Activated CD4-positive, CD25-positive, alpha-beta regulatory T cell treated with anti-CD3 and anti-CD28 coated beads, Interleukin-2, amount 50 U/mL, for 24 hours (primary cell): ENCODE measurements at places on chromosomes 2 and 18.

DNA sequence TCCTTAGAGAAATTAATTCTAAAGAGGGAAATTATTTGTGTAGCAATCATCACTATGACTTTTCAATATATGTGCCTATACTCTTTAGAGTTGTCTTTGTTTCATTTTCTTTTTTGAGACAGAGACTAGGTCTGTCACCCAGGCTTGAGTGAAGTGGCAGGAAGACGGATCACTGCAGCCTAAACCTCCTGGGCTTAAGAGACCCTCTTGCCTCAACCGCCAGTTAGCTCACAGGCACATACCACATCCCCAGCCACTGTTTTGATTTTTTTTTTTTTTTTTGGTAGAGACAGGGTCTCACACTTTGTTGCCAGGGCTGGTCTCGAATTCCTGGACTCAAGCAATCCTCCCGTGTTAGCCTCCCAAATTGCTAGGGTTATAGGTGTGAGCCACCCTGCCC is 12.4 kb downstream of the YWHAQ start:
- peak; percentile 95 for ATAC-seq

GRCh38 chr2:23409248-23409647 is 24.3 kb downstream of the KLHL29 start:
- ATAC-seq: no peak

- ATAC-seq: no peak
Observed at GRCh38 chr2:38442643-38443541, 65.8 kb upstream of the ATL2 start.

DNA sequence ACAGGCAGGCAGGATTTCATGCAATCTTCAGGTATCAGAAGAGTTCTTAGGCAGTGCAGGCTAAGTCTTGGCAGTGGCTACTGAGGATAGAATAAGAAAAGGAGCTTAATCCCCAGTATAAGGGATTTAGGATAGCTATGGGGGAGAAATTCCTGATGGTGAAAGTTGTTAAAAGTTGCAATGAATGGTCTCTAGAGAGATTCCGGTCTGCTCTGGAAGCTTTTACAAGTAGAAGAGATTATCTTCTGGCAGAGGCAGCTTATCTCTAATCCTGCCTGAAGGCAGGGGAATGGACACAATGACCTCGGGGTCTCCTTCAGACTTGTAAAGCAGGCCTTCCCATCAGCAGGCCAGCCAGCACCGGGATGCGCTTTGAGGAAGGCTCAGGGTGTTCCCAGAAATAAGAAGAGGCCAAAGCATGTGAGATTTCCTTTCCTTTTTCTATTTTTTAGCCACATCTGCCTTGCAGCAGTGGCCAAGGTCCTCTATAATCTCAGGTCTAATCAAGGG is 253.9 kb upstream of the KLHL29 start:
- ATAC-seq: no peak

DNA sequence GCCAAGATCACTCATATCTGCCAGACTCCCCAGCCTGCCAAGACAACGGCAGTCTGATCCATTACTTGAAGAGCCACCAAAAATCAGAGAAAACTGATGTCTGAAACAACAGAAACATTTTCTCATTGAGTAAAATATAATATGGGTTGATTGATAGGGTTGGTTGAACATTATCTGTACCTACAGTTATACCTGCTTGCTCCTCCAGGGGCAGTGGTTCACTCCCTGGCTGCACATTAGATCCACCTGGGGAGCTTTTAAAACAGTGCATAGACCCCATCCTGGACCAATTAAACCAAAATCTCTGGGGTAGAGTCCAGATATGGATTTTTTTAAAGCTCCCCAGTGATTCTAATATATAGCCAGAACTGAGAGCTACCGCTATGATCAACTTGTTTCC is 43.6 kb upstream of the SLC14A2 start:
- ATAC-seq: no peak

DNA sequence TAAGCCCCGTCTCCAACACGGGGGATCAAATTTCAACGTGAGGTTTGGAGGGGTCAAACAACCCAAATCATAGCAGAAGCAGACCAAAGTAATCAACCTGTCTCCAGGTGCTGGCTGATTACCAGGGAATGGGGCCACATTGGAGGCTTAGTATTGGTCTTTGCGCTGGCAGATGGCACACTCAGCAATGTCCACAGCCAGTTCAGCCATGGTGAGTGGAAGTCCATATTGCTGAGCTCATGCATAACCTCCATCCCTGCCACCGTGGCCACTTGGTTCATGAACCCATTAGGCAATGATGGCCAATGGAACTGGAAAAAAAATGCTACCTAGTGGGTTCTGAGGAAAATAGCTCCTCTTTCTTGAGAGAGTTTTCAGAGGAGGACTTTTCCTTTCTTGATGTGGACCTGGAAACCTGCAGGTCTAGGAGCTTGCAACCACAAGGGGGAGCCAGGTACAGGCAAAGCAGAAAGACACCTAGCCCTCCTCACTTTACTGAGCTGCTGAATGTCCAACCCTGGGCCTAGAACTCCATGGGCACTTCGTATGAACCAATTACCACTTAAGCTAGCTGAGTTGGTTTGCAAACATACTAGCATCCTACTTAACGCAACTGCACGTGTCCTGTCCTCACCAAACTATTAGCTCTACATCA is 128.0 kb upstream of the GYPC start:
- no peak for ATAC-seq

DNA sequence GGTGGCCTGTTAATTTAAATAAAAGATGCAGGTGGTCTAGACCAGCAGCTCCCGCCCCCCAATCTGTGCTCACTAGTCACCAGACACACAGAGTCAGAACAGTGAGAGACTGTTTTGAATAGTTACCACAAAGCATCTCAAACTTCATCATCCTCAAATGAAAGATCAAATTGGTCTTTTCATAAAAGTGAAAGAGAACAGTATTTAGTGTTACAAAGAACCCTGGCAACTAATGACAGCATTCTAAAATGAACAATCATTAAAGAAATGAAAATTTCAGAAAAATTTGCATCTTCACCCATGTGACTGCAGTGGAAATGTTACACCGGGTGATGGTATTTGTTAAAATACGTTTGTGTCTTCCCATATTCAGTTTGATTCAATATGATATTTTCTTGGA is 65.5 kb upstream of the PMAIP1 start:
- peak; percentile 84 for ATAC-seq

DNA sequence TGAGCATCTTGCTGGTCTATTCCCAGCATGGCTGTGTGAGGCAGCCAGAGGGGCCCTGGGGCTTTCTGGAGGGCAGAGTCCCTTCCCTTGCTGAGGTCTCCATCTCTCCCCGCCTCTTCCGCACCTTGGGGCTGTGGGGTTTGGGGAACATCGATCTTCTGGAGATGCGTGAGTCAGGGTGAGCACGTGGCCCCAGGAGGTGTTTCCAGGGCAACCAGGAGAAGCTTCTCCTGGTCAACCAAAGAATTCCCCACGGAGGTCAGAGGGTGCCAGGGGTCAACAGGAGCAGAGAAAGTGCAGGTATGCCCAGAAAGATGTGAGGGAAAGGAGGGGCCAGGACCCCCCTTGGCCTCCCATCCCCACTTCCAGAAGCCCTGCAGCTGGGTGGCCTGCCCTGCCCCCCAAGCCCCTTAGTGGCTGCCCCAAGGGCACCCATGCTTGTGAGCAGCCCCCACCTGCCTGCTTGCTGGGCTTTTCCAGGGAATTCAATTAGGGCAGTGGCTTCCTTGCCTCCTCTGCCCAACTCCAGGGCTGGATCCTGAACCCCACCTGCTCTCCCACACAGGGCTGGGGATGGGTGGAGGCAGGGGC is 2.8 kb upstream of the PROM2 start:
- no peak for ATAC-seq

DNA sequence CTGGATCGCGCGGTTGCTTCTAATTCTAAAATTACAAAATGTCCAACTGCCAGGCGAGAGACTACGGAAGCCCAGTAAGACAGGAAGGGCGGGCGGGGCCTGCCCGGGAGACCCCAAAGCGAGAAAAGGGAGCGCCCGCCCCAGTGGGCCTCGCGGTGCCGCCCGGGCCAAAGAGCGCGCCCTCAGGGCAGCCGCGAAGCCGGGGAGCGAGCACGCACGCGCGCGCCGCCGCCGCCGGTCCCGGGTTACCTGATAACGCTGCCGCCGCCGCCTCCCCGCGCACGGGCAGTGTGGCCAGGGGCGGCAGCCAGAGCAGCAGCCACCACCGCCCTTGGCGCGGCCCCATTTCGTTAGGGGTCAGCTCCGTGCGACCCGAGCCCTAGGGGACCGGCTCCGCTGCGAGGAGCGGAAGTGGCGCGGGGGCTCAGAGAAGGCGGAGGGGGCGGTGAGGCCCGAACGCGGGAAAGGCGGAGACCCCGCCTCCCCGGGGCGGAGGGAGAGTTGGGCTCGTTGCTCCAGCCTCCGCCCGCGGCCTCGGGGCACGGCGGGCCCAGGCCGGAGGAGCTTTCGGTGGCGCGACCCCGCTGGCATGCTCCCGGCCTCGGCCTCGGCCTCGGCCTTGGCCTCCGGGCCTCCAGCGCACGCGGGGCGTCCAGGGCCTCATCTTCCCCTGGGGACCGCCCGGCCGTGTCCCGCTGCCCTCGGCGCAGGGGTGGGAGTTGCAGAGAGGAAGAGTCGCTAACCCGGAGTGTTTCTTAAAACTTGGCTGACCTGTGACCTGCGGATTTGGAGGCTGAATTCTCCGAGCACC is at the start of gene NEMP2:
Gene NEMP2, minus strand, starts transcription at position 413 of the 811 bp plus-strand sequence. Its CDS starts 67 bp downstream, at position 346.
- ATAC-seq: peak; percentile 78

DNA sequence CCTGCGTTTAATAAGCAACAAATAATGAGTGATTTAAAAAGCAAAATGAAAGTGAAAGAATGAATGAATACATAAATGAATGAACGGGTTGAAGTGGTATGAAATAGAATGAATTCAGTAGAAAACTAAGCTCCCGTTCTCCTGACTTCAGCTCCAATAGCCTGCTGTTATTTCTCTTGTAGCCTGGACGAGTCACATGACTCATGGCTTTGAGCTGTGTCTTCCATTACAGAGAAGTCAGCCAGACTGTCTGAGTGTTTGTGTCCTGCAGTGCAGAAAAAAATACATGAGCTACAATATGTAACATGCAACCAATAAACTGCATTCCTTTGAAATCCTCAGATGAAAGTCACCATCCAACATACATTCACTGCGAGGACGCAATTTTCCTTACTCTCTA is 21.2 kb downstream of the SCG2 start:
- no peak for ATAC-seq

DNA sequence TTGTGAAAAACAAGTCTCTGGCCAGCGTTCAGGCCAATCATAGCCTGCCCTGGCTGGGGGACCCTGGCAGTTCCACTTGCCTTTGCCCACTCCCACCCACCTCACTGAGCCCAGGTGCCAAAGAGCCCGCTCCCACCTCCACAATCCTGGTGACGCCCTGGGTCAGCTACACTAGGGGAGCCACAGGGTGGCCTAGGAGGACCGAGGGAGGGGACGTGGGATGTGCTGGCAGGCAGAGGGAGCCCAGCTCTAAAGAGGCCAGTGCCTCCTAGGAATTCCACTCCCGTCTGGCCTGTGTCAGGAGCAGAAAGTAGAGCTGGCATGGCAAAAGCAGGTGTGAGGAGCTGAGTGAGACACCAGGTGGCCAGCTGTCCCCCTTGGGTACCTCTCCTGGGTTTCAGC is 49.3 kb downstream of the TNS1 start:
- no peak for ATAC-seq

GRCh38 chr2:2926858-2927175 is 450.8 kb downstream of the EIPR1 start:
- ATAC-seq: no peak

DNA sequence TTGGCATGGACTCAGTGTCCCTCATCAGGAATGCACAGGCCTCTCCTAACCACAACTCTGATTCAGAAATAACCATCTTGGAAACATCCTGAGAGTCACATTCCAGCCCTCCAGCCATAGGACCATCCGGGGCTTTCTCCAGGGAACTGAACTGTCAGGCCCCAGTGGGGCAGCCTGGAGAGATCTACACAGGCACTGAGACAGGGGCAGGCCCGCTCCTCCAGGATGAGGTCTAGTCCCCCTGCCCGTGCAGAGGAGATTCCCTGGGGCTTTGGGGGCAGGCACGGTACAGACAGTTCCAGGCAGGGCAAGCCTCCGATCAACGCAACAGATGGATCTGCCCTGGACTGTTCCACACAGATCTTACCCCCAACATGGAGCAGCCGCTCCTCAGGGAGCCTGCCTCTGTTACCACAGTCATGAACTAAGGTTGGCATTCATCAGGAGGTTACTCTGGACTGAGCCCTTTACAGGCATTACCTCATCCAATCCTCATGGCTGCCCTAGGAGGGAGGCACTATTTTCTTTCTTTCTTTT is 12.0 kb downstream of the KCNK3 start:
- no peak for ATAC-seq

DNA sequence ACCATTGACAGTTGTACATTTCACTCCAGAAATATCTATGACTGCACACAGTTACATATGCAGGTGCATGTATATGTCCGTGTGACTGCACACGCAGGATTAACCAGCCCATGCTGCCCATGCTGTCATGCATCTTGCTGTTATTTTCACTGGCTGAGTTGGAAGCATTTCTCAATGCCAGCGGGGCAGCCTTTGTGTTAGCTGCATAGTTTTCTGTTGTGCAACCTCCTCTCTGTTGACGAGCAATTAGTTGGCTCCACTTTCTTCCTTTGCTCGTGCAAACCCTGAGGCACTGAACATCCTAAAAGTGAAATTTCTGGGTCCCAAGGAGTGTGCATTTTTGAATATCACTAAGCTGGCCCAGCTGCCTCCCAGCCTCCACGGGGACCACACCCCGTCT is 133.4 kb upstream of the GLI2 start:
- no peak for ATAC-seq

GRCh38 chr18:8975624-8976023 is 126.9 kb upstream of the NDUFV2 start:
- ATAC-seq: no peak

DNA sequence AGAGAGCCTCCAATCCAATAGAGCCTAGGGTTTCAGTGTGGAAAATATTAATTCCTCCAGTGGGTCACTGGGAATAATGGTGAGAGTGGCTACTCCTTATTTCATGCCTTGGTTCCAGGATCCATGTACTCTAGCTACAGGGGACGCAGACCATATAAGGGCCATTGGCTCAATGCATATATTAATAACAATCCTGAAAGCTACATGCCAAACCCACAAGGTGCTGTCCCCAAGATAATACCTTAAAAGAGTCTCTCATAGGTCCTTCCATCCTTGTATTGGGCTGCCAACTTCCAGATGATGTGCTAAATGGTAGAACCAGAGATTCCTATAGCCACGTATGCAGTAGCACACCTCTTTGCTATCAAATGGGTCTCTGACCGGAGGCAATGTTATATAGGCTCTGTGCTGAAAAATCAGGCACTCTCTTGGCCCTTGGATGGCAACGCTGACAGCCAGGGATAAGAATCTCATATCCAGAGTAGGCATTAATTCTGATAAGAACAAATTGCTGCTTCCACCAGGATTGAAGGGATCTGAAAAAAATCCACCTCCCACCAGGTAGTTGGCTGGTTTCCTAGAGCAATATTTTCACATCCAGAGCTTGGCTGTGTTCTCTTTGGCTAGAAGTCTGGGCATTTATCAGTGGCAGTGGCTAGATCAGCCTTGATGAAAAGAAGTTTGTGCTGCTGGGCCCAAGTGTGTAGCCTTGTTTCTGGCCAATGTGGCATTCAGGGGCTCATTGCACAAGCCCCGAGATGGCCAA is 218.1 kb upstream of the MGAT5 start:
- no peak for ATAC-seq

GRCh38 chr2:147660680-147661079 is 184.1 kb upstream of the ACVR2A start:
- ATAC-seq: no peak
